ENCODE measurements at places on chromosomes 16 and 17.

GRCh38 chr17:72658675-72659074, 433.8 kb downstream of the SLC39A11 start:
- no peak for DNase-seq

DNA sequence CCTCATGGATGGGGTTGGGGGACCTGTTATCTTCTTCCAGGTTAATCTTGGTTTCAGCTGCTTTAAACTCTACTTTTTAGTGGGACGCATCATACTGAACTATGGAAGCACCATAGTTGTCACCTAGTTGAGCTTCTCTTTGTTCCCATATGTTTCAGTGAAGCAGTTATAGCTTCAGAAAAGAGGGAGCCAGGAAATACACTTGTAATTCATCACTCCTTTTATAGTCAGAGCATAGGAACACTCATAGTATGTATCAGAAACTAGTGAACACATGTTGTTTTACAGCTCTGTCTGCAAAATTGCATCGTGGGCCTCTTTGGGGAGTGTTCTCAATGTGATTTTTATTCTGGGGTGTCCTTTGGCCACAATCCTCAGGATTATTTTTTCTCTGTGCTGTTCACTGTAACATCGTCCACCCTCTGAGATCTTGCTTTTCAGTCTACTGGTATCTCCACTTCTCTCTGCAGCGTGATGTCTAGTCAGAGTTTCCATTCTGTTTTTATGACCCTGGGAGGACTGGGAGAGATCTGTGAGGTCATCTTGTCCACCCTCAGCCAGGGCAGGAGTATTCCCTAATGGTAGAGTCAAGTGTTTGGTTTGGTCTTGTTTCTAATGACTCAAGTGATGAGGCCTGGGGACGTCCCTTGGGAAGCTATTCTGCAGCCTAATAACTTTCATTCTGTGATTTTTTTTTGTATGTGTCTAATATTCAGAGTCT, 585.4 kb downstream of the WWOX start:
- peak; percentile 59 for DNase-seq

DNA sequence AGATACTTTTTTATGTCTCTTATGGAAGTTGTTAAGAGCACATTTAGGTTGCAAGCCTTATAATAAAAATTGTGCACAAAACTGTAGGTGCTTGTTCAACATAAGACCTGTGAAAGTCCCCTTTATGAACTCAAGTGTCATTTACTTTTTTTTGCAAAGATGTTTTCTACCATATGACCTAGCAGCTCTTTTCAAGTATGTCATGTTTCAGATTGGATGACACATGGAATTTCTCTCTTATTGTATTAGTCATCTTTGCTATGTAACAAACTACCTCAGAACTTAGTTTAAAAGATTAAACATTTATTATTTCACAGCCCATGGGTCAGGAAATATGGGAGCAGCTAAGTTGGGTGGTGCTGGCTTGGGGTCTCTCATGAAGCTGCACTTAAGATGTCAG, 57.9 kb downstream of the PHKB start:
- no peak for DNase-seq

DNA sequence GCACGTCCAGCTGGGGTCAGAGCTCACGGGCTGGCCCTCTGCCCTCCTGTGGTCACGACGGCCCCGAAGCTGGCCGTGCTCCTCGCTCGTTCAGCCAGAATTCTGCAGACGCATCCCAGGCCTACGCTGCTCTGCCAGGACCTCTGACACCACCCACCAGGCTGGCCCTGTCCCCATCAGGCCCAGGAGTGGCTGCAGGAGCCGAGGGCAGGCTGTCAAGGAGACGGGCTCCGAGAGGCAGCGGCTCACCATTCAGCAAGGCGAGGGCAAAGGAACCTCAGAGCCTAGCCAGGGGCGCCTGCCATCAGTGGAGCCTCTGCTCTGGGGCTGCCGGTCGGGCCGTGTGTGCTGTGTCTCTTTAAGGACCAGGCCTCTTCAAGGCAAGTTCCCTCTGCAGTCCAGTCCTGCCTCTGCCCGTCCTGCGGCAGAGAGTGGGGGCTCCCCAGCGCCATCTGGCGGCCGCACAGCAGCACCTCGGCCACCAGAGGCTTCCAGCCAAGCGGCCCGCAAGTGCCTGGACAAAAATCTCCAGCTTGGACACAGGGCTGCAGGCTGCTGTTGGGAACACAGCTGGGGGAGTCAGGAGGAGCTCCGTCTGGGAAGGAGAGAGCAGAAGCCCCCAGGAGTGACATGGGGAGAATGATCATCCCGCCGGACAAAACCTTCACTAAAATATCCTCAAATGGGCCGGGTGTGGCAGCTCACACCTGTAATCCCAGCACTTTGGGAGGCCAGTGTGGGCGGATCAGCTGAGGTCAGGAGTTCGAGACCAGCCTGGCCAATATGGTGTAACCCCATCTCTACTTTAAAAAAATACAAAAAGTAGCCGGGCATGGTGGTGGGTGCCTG, 7.4 kb upstream of the ABR start:
- no peak for DNase-seq

DNA sequence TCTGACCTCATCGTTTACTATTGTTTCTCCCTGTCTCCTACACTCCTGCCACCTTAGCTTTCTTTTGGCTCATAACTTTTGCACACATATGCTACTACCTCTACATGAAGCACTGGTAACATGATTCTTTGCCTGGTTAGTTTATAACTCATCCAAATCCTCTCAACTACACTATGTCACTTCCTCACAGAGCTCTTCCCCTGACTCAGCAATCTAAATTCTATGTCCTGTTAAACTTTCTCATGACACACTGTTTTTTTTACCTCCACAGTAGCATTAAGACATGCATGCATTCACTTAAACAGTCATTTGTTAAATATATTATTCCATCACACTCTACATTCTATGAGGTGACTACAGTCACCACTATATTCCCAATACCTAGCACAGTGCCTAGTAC, 19.7 kb downstream of the APPBP2 start:
- peak; percentile 14 for DNase-seq

DNA sequence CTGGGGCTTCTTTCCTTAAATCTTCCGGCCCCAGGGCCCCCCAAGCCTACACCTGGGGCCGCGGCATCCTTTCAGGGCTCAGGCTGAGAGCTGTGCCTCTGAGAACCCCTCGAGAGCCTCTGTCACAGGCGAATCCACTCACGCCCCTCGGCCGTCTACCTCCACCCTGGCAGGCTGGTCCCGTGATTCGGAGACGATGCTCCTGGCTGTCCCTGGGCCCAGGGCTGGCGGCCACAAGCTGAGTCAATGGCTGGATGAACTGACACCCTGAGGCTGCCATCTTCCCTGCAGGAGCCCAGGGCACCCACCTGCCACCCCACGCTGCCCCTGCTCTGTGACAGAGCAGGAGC, 4.4 kb downstream of the TEPSIN start:
- no peak for DNase-seq

GRCh38 chr17:43468691-43469139, 15.1 kb upstream of the DHX8 start:
- peak; percentile 72 for DNase-seq

DNA sequence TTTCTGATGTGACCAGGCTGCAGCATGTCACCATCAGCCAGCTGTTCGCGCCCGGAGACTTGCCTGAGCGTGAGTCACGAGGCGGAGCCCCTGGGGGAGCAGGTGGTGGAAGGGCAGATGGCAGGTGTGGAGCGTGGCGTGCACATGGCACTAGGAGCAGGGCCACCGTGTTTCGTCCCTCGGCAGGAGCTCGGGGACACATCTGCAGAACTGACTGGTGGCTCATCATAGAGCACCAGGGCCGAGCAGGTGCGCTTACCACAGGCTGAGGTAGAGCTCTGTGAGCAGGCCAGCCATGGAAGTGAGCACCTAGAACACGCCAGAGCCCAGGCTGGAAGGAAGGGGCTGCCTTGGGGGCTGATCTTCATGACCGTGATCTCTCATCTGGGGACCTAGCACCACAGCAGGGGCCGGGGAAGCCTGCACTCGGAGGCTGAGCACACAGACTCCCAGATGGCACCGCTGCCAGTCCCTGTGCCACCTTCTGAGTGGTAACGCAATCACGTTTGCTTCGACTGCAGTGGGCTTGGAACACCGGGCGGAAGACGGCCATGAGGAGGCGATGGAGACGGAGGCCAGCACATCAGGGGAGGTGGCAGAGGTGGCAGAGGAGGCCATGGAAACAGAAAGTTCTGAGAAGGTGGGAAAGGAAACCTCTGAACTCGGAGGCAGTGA, 61.8 kb upstream of the ENDOV start:
- no peak for DNase-seq

DNA sequence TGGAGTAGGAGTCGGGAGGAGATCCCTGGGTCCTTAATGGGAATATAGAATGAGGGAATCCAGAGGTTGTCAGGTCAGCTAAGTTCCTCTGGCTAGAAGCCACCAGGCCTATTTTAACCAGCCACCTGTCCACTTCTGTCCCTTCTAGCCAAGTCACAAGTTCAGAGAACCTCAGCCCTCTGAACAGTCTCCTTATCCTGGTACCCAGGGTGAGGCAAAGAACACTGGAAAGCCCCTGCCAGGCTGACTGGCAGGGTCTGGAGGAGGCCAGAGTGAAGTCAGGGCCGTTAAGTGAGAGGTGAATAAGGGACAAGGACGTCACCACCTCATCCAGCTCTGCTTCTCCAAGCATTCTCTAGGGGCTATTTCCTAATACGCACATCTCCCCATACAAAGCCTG, 2.7 kb downstream of the CTDNEP1 start:
- no peak for DNase-seq

DNA sequence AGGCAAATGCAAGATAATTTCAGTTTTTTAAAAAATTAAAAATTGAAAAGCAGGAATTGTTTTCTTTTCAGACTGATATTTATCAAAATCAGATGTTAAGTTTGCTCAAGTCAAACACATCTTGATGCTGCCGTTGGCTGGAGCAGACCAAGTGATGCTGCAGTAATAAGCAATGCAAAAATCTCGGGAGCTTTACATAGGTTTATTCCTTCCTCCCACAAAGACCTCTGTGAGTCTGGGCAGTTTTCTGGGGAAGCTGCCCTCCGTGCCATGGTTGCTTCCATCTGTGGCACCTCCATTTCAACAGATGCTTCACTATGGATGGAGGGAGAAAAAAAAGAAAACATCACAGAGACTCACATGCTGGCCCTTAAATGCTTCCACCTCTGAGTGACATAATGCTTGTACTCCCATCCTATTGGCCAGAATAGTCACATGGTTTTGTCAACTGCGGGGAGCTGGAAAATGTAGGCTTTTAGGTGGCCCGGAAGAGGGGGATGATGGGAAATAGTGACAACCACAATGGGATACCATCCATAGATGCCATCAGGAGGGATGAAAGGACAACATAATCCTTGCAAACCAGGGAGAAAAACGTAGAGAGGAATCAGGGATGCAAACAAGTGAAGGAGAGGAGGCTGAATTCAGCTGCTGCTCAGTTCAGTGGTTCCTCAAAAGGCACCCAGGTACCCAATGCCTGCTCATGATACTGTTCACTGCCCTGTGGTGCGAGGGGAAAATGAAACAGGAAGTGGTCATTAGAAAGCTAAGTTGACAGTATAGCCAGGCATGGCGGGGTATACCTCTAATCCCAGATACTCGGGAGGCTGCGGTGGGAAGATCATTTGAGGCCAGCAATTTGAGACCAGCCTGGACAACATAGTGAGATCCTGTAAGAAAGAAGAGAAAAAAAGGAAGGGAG, 13.5 kb upstream of the ERCC4 start:
- no peak for DNase-seq

DNA sequence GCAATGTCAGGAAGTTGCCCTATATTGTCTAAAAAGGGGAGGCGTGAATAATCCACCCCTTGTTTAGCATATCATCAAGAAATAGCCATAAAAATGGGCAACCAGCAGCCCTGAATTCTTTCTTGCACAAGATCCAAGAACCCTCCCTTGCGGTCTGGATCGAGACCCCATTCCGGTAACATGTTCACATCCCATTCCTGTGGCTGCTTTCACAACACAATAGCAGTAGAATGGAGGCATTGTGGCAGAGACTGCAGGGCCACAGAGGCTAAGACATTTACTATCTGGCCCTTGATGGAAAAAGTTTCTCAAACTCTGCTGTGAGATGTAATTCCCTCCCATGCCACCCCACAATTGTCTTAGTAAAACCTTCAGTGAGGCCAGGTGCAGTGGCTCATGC, 73.2 kb downstream of the RMI2 start:
- DNase-seq: peak; percentile 41

DNA sequence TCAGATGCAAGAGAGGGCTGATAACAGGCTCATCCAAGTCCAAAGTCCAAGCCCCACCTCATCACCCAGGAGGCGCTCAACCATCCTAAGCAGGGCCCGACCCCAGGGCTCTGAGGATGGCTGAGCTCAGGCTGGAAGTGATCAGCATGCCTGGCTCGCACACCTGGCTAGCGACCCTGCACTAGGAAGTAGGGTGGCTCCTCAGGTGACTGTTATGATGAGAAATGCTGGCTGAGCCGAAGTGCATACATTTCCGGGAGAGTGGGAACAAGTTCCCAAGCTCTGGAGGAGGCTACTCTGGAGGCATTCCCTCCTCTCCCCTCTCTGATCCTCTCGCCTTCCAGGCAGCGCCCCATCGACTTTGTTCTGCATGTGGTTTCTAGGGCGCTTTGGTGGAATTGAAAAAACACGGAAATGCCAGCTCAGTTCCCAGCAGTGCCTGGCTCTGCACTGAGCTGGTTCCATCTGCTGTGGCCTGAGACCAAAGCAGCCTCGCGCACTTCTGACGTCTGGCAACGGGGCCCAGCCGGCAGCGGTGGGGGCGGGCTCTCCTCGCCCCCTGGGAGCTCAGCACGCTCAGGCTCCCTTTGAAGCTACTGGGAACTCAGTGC, 130.3 kb downstream of the IRF8 start:
- no peak for DNase-seq

DNA sequence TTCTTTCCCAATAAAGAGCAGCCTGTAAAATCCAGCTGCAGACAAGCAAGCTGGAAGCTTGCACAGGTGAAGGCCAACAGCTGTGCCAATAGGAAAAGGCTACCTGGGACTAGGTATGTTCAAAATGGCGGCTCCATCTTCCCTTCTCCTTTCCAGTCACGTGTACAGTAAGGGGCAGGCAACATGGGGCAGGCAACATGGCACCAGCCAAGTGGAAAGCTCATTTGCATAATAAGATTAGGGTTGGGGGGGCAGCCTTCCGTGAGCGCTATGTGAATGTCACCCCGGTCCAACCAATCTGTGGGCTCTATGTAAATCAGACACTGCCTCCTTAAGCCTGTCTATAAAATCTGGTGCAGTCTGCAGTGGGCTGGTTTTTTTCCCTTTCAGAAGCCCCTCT, 31.3 kb downstream of the TVP23A start:
- no peak for DNase-seq

DNA sequence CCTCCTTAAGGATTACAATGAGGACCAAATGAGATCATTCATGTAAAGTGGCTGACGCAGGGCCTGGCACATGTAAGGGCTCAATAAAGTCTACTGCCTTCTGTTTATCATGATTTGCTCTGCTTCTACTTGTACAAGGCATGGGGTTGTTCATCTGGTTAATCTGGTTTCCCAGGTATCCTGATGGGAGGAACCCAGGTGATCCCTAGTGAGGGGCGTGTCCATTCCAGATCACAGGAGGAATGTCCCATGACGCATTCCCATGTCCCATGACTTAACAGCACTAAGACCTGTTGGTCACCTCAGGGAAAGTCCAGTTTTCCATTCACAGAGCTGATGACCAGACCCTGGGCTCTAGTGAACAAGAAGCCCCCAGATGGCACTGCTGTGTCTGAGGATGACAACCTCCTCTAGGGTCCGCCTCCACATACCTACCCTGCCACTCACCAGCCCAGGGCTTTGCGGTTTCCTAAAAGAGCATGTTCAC, 11.5 kb upstream of the TPPP3 start:
- no peak for DNase-seq

All from GM04503 (cell line).